ENCODE measurements at places on chromosomes 3 and 15.

DNA sequence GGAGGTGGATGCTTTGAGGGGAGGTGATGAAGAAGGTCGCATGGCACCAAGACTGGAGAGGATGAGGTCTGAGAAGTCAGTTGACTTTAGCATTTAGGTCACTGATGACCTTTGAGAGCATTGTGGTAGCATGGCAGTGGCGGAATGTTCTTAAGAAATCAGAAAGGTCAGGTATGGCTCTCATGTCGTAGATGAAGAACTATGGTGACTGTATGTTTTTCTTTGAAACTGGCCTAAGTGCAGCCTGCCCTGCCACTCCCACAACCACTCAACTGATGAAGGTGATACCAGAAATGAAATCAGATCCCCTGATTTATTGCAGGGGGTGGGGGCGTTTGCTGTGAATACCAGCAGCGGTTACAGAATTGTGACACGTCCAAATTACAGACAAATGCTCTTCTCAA, 102.6 kb downstream of the ITPR1 start:
- H3K27ac ChIP-seq, result no peak overlapping the region
- no peaks in the 10 kb centered on the region for H3K27me3 ChIP-seq
- no peak overlapping the region for H3K4me3 ChIP-seq
- no peak for DNase-seq
- H3K36me3 ChIP-seq, result peaks cover 4% of the 10 kb centered on the region
- H3K4me1 ChIP-seq, result peaks cover 45% of the 10 kb centered on the region

- peaks cover 9% of the 10 kb centered on the region for H3K36me3 ChIP-seq
- peaks cover 12% of the 10 kb centered on the region for H3K4me1 ChIP-seq
- no peak overlapping the region for H3K27ac ChIP-seq
- no peaks in the 10 kb centered on the region for H3K27me3 ChIP-seq
- H3K4me3 ChIP-seq, result no peak overlapping the region
- no peak for DNase-seq
Observed at GRCh38 chr15:40550341-40551037, 14.4 kb downstream of the CCDC32 start.

GRCh38 chr3:49636883-49637609, 37.1 kb upstream of the APEH start:
- H3K27me3 ChIP-seq, result peaks cover 18% of the 10 kb centered on the region
- no peak for DNase-seq
- H3K27ac ChIP-seq, result no peak overlapping the region
- no peaks in the 10 kb centered on the region for H3K36me3 ChIP-seq
- no peak overlapping the region for H3K4me3 ChIP-seq
- H3K4me1 ChIP-seq, result peaks cover 10% of the 10 kb centered on the region

- H3K36me3 ChIP-seq, result peaks cover 2% of the 10 kb centered on the region
- no peaks in the 10 kb centered on the region for H3K27me3 ChIP-seq
- DNase-seq, result peak; percentile 85
- H3K27ac ChIP-seq, result peak overlapping the region; percentile 86
- H3K4me3 ChIP-seq, result peak overlapping the region; percentile 68
- H3K4me1 ChIP-seq, result peaks cover 48% of the 10 kb centered on the region
Observed at GRCh38 chr15:74545776-74546656, 5.0 kb downstream of the ARID3B start.

DNA sequence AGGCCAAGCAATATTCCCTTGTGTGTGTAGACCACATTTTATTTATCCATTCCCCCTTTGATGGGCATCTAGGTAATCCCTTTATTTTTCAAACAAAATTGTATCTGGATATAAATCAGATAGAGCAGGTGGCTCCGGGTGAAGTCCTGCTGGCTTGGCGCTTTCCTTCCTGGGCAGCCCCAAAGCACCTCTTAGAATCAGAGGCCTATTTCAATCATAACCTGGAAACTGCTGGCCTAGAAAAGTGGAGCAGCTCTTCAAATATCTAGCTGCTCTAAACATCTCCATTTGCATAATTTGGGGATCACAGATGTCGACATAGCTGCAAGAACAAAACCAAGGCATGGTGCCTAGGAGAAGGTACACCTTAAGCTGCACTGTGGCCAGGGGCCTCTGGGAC, 40.2 kb downstream of the RASGRF1 start:
- no peaks in the 10 kb centered on the region for H3K4me1 ChIP-seq
- no peak overlapping the region for H3K4me3 ChIP-seq
- H3K36me3 ChIP-seq, result no peaks in the 10 kb centered on the region
- H3K27me3 ChIP-seq, result peaks cover 4% of the 10 kb centered on the region
- no peak overlapping the region for H3K27ac ChIP-seq

GRCh38 chr3:188062216-188062615, 91.7 kb upstream of the LPP start:
- H3K4me3 ChIP-seq, result no peak overlapping the region
- no peaks in the 10 kb centered on the region for H3K36me3 ChIP-seq
- H3K27ac ChIP-seq, result peak overlapping the region; percentile 51
- H3K27me3 ChIP-seq, result no peaks in the 10 kb centered on the region

- H3K4me3 ChIP-seq, result no peak overlapping the region
- H3K36me3 ChIP-seq, result no peaks in the 10 kb centered on the region
- no peak for DNase-seq
- H3K4me1 ChIP-seq, result peaks cover 2% of the 10 kb centered on the region
- H3K27ac ChIP-seq, result no peak overlapping the region
- H3K27me3 ChIP-seq, result peaks cover 4% of the 10 kb centered on the region
Observed at GRCh38 chr3:50170689-50171088, 15.6 kb downstream of the SEMA3F start.

DNA sequence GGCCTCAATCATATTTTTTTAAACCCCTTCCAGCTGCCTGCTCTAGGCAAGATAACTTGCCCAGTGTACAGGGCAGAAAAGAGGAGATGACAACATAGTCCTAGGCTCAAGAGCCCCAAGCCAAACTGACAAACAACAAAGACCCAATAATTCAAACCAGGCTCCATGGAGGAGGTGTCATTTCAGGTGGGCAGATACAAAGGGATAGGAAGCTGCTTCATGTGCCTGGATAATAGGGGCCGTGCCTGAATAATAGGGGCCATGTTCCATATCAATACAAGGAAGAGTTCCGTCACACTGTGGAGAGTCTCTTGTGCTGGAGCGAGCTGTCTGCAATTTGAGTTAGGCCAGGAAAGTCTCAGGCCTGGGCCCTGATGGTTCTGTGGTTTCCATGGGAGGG, 35.4 kb upstream of the TRIM71 start:
- H3K27ac ChIP-seq, result no peak overlapping the region
- DNase-seq, result no peak
- H3K4me1 ChIP-seq, result peaks cover 11% of the 10 kb centered on the region

DNA sequence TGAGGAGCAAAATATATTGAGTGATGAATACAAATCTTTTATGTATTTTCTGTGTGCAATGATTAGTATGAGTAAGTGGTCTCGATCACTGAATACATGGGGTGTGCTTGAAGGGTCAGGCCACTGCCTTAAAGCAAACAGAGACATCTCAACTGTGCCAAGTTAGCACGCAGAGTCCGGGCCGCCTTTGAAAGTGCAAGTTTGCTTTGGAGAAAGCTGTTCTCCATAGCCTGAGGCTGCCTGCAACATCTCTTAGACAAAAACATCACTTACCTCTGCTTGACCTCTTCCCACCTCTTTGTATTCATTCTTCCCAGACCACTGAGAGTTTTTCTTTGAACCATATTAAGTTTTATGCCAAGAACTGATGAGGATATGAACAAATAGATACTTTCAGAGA, 267.0 kb downstream of the ZBTB20 start:
- peak overlapping the region; percentile 60 for H3K27ac ChIP-seq
- no peaks in the 10 kb centered on the region for H3K27me3 ChIP-seq
- no peaks in the 10 kb centered on the region for H3K36me3 ChIP-seq
- peaks cover 3% of the 10 kb centered on the region for H3K4me1 ChIP-seq
- no peak overlapping the region for H3K4me3 ChIP-seq
- no peak for DNase-seq

DNA sequence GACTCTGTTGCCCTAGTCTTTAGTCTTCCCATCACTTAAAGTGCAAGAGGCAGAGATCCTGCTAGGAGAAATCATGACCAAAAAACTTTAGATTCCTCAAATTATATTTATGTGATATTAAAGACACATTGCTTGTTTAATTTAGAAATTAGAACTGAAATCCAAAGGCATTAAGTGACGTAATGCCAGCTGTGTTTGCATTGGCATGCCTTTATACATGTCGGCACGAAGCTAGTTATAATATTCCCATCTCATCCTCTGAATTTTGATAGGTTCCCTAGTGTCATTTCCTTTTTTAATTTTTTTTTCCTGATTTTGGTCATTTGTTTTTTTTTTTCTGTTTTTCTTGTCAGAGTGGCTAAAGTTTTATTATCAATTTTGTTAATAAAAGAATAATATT, 203.5 kb upstream of the ZBTB20 start:
- H3K4me3 ChIP-seq, result no peak overlapping the region
- no peaks in the 10 kb centered on the region for H3K27me3 ChIP-seq
- H3K36me3 ChIP-seq, result no peaks in the 10 kb centered on the region
- no peak overlapping the region for H3K27ac ChIP-seq
- no peaks in the 10 kb centered on the region for H3K4me1 ChIP-seq

- H3K4me3 ChIP-seq, result peak overlapping the region; percentile 25
- peaks cover 65% of the 10 kb centered on the region for H3K4me1 ChIP-seq
- H3K36me3 ChIP-seq, result peaks cover 8% of the 10 kb centered on the region
- no peak for DNase-seq
- H3K27ac ChIP-seq, result peak overlapping the region; percentile 69
- H3K27me3 ChIP-seq, result no peaks in the 10 kb centered on the region
Observed at GRCh38 chr15:64847016-64847415, 5.3 kb downstream of the PLEKHO2 start.

DNA sequence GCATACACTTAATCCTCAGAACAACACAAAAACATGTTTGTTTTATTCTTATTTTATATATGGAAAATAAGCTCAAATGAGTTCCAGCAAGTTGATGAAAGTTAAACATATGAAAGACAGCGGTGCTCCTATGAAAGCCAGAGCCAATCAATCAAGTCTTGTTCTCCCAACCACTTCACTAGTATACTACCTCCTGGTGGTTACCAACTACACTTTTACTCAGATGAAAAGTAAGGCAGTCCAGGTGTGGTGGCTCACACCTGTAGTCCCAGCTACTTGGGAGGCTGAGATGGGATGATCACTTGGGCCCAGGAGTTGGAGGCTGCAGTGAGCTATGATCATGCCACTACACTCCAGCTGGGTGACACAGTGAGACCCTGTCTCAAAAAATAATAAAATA, 66.0 kb downstream of the MAGI1 start:
- no peak for DNase-seq
- H3K27ac ChIP-seq, result no peak overlapping the region
- no peaks in the 10 kb centered on the region for H3K27me3 ChIP-seq

DNA sequence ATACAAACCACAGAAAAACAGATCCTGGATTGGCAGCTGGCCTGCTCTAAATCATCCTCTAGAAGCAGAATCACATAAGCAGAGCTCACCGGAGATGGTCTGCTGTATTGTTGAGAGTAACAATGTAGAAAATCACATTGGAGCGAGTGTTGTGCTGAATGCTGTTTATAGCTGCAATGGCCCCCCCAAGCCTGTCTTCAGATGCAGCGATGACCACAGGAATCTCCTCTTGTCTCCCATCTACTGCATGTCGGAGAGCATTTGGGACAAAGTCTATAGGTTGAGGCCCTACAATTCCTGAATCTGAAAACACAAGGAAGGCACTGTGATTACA, 8.0 kb downstream of the GLT8D1 start:
- no peaks in the 10 kb centered on the region for H3K27me3 ChIP-seq
- H3K4me1 ChIP-seq, result peaks cover 8% of the 10 kb centered on the region
- peak overlapping the region; percentile 27 for H3K27ac ChIP-seq
- no peak overlapping the region for H3K4me3 ChIP-seq

- H3K4me3 ChIP-seq, result no peak overlapping the region
- H3K36me3 ChIP-seq, result no peaks in the 10 kb centered on the region
- peaks cover 24% of the 10 kb centered on the region for H3K4me1 ChIP-seq
- H3K27me3 ChIP-seq, result no peaks in the 10 kb centered on the region
- no peak for DNase-seq
Observed at GRCh38 chr3:183411216-183411922, 17.1 kb downstream of the MCF2L2 start.

- no peaks in the 10 kb centered on the region for H3K36me3 ChIP-seq
- H3K27ac ChIP-seq, result peak overlapping the region; percentile 32
- peaks cover 29% of the 10 kb centered on the region for H3K4me1 ChIP-seq
- no peaks in the 10 kb centered on the region for H3K27me3 ChIP-seq
- H3K4me3 ChIP-seq, result no peak overlapping the region
Observed at GRCh38 chr3:50324351-50325112, 2.0 kb upstream of the HYAL2 start.

DNA sequence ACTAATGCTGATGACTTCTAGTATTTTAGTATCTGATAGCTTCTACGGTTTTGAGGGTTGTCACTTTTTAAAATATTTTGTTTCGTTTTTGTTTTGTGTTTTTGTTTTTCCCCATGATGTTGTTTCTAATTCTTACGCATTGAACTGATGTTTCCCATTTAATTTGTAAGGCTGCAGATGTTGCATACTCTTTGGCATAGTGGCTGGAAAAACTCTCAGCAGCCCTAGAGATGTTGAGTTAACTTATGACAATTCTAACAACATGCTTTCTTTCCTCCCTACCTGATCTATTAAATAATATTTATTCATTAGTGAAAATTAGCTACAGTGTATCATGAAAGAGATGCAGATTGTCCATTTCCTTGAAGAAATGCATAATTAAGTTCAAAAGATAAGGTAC, 559.3 kb upstream of the GRM7 start:
- H3K27ac ChIP-seq, result no peak overlapping the region
- H3K27me3 ChIP-seq, result no peaks in the 10 kb centered on the region
- H3K4me1 ChIP-seq, result no peaks in the 10 kb centered on the region
- H3K4me3 ChIP-seq, result no peak overlapping the region
- no peaks in the 10 kb centered on the region for H3K36me3 ChIP-seq

DNA sequence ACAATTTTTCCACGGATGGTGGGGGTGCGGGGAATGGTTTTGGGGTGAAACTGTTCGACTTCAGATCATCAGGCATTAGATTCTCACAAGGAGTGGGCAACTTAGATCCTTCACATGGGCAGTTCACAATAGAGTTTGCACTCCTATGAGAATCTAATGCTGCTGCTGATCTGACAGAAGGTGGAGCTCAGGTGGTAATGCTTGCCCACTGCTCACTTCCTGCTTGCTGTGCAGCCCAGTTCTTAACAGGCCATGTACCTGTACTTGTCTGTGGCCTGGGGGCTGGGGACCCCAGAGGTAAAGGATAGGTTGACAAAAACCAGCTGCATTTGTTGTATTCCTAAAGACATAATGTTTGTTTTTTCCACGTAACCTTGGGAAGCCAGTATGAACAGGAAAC, 16.0 kb downstream of the DZIP3 start:
- no peak for DNase-seq
- peaks cover 36% of the 10 kb centered on the region for H3K4me1 ChIP-seq
- no peaks in the 10 kb centered on the region for H3K27me3 ChIP-seq
- H3K27ac ChIP-seq, result peak overlapping the region; percentile 94

DNA sequence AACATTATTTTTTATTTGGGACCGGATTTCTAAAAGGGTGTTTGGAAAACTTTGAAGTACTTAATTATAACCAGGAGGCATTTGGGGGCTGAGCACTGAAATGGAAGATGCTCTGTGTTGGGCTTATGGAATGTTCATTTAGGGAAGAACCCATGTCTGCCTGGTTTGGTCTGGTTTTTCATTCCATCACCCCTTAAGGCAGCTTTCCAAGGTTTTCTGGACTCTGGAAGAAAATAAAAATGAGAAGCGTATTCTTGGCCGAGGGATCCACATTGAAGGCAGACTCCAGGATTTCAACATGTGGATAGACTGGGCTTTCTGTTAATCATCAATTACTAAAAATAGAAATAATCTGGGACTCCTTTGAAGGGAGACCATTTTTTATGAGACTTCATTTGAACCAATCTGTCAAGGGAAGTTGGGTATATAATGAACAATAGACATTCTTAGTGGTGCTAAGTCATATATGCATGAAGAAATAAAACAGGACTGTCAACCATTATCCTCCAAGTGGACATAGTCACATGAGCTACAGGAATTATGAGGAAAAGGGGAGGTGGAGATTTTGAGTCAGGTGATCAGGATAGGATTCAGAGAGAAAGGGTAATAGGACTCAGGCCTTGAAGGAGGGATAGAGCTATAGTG, 270.5 kb upstream of the ADAMTS9 start:
- no peaks in the 10 kb centered on the region for H3K27me3 ChIP-seq
- no peaks in the 10 kb centered on the region for H3K36me3 ChIP-seq
- no peak for DNase-seq
- H3K4me1 ChIP-seq, result no peaks in the 10 kb centered on the region

Data from T-helper 17 cell (primary cell).